ENCODE measurements at places on chromosomes 5 and 9. TPM values are rescaled to one million over a fixed set of nuclear protein-coding genes. Genes with fewer than 3 reads are reported as not detected.

IDNK gene
- total RNA-seq = 16.8 TPM

EQTN gene
- total RNA-seq = not detected

ABCA2 gene
- total RNA-seq = 18.9 TPM

GRCh38 chr5:60672693-60673264, 27.2 kb downstream of the DEPDC1B start:
- no peak overlapping the region for H3K27ac ChIP-seq
- no peaks in the 10 kb centered on the region for H3K27me3 ChIP-seq
- no peaks in the 10 kb centered on the region for H3K4me1 ChIP-seq
- no peak overlapping the region for H3K4me3 ChIP-seq
- no peaks in the 10 kb centered on the region for H3K36me3 ChIP-seq
- ATAC-seq = no peak

- H3K27me3 ChIP-seq = no peaks in the 10 kb centered on the region
- H3K27ac ChIP-seq = no peak overlapping the region
- no peak overlapping the region for H3K4me3 ChIP-seq
- no peaks in the 10 kb centered on the region for H3K36me3 ChIP-seq
- ATAC-seq = no peak
Observed at GRCh38 chr9:76271755-76272154, 122.5 kb downstream of the RFK start.

GRCh38 chr5:179764056-179764455, 29.7 kb upstream of the LTC4S start:
- peaks cover 35% of the 10 kb centered on the region for H3K36me3 ChIP-seq
- no peaks in the 10 kb centered on the region for H3K27me3 ChIP-seq
- peak overlapping the region; percentile 78 for H3K27ac ChIP-seq
- H3K4me3 ChIP-seq = no peak overlapping the region

DNA sequence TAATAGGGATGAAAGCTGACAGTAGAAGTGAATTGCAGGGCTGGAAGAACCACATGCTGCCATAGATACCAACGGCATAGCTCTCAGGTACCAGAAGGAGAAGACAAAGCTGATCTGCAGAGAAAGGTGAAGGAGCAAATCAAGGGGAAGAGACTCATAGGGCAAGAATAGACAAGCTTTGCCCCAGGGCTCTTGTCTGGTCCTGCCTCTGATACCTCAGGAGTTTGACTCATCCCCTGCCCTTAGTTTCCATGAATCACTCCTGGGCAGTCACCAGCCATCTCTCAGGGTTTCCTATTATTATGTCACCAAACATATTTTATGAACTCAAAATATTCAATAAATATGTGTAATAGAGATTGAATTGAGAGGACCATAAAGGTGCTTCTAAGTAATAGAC, 800.9 kb downstream of the DNAH5 start:
- H3K27me3 ChIP-seq = no peaks in the 10 kb centered on the region
- H3K27ac ChIP-seq = no peak overlapping the region
- no peaks in the 10 kb centered on the region for H3K4me1 ChIP-seq
- H3K4me3 ChIP-seq = no peak overlapping the region

- H3K4me3 ChIP-seq = no peak overlapping the region
- H3K27ac ChIP-seq = no peak overlapping the region
- H3K27me3 ChIP-seq = no peaks in the 10 kb centered on the region
- no peaks in the 10 kb centered on the region for H3K4me1 ChIP-seq
- no peak for ATAC-seq
Observed at GRCh38 chr5:115336201-115336720, 39.8 kb upstream of the CCDC112 start.

DNA sequence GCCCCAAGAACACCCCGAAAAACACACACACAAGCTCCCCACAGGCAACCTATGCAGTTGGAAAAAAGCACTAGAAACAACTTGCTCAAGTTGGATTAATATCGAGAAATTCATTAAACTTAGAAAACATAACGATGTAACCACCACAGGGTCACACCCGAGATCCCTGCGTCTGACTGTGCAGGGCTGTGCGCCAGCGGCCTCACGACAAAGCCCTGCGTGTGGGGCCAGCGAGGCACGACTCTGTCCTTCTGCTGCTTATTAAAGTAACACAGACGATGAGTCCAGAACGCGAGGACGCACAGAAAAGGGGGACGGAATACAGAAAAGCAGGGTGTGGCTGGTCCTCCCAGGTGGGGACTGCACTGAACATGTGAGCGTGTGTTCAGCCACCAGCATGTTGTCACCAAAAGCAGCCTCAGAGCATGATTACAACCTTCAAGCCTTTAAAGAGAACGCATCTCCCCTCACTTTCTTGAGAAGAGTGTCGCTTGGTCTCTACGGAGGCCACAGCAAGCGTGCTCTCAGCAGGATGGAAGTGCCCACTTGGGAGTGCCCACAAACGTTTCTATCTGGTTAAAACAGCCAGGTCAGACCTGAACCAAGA, 14.4 kb downstream of the SLC12A7 start:
- H3K36me3 ChIP-seq = peaks cover 27% of the 10 kb centered on the region
- no peak overlapping the region for H3K27ac ChIP-seq
- no peaks in the 10 kb centered on the region for H3K27me3 ChIP-seq
- no peaks in the 10 kb centered on the region for H3K4me1 ChIP-seq
- ATAC-seq = no peak
- H3K4me3 ChIP-seq = no peak overlapping the region

LSM11 gene
- total RNA-seq = 38.4 TPM

DNA sequence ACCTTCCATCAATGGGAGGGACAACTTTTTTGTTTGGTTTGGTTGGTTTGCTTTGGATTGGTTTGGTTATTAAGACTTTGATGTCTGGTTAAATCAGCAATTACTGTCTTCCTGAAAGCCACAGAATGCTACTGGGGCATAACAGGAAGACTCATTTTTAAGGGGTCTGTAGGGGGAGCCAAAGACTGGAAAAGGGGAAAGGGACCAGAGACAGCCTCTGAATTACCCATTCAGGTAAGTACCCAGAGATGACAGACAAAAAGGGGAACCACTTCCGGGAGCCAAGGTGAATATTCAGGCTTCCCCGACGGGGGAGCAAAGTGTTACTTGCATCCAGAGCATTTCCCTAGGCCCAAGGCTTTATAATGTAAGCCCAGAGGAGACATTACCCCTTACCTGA, 4.6 kb upstream of the FEM1C start:
- H3K4me1 ChIP-seq = no peaks in the 10 kb centered on the region
- no peak overlapping the region for H3K27ac ChIP-seq
- no peak for ATAC-seq
- H3K4me3 ChIP-seq = no peak overlapping the region

- peaks cover 4% of the 10 kb centered on the region for H3K4me1 ChIP-seq
- no peak for ATAC-seq
- H3K4me3 ChIP-seq = no peak overlapping the region
- no peaks in the 10 kb centered on the region for H3K27me3 ChIP-seq
Observed at GRCh38 chr9:69093471-69094103, 58.0 kb downstream of the FXN start.

GRCh38 chr9:89154651-89155336, 23.8 kb downstream of the SHC3 start:
- no peaks in the 10 kb centered on the region for H3K36me3 ChIP-seq
- H3K27ac ChIP-seq = no peak overlapping the region
- H3K27me3 ChIP-seq = no peaks in the 10 kb centered on the region
- no peaks in the 10 kb centered on the region for H3K4me1 ChIP-seq

- no peaks in the 10 kb centered on the region for H3K27me3 ChIP-seq
- H3K4me1 ChIP-seq = no peaks in the 10 kb centered on the region
- H3K4me3 ChIP-seq = no peak overlapping the region
- H3K36me3 ChIP-seq = no peaks in the 10 kb centered on the region
Observed at GRCh38 chr5:159700016-159700415, 216.3 kb upstream of the ADRA1B start.

OR1J1 gene
- total RNA-seq = not detected

SLC4A9 gene
- total RNA-seq = not detected

DNA sequence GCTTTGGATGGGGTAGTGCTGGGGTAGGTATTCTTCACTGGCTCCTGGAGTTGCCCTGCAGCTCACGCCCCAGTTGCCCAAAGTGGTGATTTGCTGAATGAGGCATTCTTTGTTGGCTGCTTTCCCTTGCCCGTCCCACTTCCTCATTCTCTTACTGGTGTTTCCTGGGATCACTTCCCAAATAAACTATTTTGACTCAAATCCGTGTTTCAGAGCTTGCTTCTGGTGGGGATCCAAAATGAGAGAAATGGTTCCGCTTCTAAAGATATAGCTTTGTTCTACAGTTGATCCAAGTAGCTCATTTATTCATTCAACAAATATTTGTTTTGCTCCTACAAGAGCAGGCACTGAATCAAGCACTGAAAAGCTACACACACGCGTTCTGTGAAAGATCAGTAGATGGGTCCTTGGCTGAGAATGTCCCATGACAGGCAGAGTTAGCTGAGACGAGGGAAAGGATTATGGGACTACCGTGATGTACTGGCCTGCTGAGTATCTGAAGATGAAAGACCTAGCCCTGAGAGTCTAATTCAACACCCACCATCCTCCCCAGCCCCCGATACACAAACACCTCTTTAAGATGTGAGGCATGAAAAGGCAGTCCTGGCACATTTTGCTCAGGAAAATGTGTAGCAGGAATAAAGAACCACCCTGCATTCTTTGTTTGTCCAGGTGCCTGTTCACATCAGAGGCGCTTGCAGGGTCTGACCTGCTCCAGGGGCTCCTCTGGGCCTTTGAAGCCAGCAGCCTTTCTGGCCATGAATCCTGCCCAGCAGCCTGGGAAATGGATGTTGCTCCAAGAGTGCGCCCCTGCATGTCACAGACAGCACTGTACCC, 143.1 kb upstream of the RANBP3L start:
- no peak overlapping the region for H3K4me3 ChIP-seq

- H3K27me3 ChIP-seq = peaks cover 15% of the 10 kb centered on the region
- H3K4me3 ChIP-seq = no peak overlapping the region
- no peak for ATAC-seq
Observed at GRCh38 chr5:4640795-4641194, 499.3 kb upstream of the ADAMTS16 start.

DNA sequence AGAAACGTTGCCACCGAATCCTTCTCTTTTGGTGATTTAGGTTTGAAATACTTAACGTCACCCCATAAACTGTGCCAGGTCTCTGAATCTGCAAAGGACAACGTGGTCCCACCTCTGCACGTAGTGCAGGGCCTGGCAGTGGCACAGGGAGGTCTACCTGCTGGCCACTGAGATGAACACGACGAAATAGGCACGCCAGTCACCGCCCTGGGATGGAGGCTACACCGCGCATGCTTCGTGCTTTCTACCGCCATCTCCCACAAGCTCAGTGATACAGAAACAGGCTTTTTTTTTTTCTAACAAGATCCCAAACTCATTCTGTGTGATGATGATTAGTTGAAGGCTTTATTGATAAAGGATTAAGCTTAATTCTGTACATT, 140.0 kb upstream of the RAPGEF1 start:
- H3K4me1 ChIP-seq = no peaks in the 10 kb centered on the region
- H3K4me3 ChIP-seq = no peak overlapping the region
- no peak overlapping the region for H3K27ac ChIP-seq

PCDHGA10 gene
- total RNA-seq = 2.9 TPM

- no peak for ATAC-seq
- H3K27ac ChIP-seq = no peak overlapping the region
- H3K4me3 ChIP-seq = no peak overlapping the region
- no peaks in the 10 kb centered on the region for H3K36me3 ChIP-seq
- no peaks in the 10 kb centered on the region for H3K27me3 ChIP-seq
Observed at GRCh38 chr9:99137225-99137624, 32.3 kb downstream of the TGFBR1 start.

GRCh38 chr5:45847877-45848276, 151.7 kb upstream of the HCN1 start:
- H3K27ac ChIP-seq = no peak overlapping the region
- ATAC-seq = no peak
- no peak overlapping the region for H3K4me3 ChIP-seq

DIPK1B gene
- total RNA-seq = 9.0 TPM

DNA sequence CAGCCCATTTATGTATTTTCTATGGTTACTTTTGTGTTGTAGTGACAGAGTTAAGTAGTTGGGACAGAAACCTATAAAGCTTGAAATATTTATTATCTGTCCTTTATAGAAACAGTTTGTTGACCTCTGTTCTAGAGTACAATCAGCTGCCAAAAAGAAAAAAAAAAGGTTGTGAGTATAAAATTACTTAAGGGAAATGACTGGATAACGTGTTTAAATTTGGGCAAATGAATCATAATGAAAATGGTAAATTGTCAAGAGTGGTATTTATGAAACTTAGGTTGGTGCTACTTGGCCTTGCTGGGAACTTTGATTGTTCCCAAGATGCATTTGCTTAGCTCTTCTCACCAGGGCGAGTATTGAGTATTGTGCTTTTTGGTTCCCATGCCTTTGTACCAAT, 70.2 kb upstream of the IL6ST start:
- H3K27me3 ChIP-seq = no peaks in the 10 kb centered on the region
- no peaks in the 10 kb centered on the region for H3K36me3 ChIP-seq
- H3K4me3 ChIP-seq = no peak overlapping the region
- H3K4me1 ChIP-seq = no peaks in the 10 kb centered on the region

MEGF10 gene
- total RNA-seq = 5.4 TPM

CCDC192 gene
- total RNA-seq = 0.94 TPM

HRH2 gene
- 3.4 TPM for total RNA-seq

- H3K4me1 ChIP-seq = no peaks in the 10 kb centered on the region
- no peak overlapping the region for H3K4me3 ChIP-seq
- ATAC-seq = no peak
- no peaks in the 10 kb centered on the region for H3K27me3 ChIP-seq
Observed at GRCh38 chr9:107615321-107615720, 125.8 kb upstream of the KLF4 start.

SLC6A19 gene
- not detected for total RNA-seq

GABRA6 gene
- not detected for total RNA-seq

DNA sequence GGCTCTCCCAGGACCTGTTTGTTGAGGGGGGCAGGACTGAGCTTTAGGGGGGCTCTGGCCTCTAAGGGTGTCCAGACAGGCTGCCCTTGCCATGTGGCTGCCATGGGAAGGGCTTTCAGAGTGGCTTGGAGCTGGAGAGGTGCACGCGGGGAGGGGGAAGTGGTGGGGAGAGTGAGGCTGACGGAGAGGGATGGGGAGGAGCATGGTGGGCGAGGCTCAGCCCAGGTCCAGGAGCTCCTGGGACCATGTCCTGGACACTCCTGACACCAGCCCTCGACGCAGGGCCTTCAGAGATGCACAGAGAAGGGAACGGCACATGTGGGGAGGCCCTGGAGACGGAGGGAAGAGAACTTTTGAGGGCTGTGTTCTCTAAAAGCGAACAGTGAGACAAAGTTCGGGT, 2.4 kb downstream of the SPAAR start:
- ATAC-seq = no peak
- no peaks in the 10 kb centered on the region for H3K27me3 ChIP-seq
- H3K4me1 ChIP-seq = peaks cover 68% of the 10 kb centered on the region
- no peak overlapping the region for H3K4me3 ChIP-seq

MCIDAS gene
- not detected for total RNA-seq

Data from gastroesophageal sphincter (tissue), 4 donors.